NCI-H1092 treated with DMSO at 0.1 percent for 48 hours (cell line): ENCODE measurements at places on chromosomes 12 and 14.
A peak's percentile ranks its signal among the peaks of the same experiment; 100 is the strongest.

DNA sequence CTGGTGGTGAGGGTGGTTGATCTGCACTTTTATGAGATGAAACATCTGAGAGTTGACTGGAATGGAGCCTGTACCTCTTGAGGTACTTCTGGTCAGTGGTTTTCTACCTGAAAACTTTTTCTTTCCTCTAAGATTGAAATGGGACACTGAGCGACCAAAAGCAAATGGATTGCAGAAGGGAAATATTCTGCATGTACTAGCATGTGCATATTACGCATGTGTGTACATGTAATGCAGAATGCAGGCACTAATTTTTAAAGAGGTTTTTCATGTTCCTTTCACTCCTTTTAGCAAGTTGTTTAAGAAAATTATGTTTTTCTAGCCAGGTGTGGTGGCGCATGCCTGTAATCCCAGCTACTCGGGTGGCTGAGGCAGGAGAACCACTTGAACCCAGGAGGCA, 28.7 kb upstream of the EID3 start:
- no peak for DNase-seq

GRCh38 chr14:72644758-72645489, 249.0 kb downstream of the DPF3 start:
- DNase-seq: no peak

- no peak for DNase-seq
Measured at GRCh38 chr12:7058850-7059395, 1.6 kb upstream of the C1S start.

DNA sequence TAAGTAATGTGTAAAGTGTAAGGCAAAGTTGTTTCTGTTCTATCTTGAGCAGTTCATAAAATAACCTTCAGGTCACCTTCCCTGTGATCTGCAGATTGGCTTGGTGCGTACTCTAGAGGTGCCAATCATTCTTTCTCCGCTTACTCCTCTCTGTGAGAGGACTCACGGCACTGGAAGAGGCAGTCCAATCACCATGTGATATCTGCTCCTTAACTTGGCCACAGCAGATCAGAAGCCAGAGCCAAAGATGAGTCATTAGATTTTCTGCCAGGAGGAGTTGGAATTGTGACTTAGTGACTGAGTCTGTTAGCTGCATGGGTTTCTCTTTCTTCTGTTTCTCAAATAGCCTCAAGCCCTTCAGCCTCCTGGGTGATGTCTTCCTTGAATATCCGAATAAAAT, 165.5 kb downstream of the SLC41A2 start:
- no peak for DNase-seq

GRCh38 chr12:53866727-53867126, 71.9 kb upstream of the HOXC13 start:
- DNase-seq: no peak

DNA sequence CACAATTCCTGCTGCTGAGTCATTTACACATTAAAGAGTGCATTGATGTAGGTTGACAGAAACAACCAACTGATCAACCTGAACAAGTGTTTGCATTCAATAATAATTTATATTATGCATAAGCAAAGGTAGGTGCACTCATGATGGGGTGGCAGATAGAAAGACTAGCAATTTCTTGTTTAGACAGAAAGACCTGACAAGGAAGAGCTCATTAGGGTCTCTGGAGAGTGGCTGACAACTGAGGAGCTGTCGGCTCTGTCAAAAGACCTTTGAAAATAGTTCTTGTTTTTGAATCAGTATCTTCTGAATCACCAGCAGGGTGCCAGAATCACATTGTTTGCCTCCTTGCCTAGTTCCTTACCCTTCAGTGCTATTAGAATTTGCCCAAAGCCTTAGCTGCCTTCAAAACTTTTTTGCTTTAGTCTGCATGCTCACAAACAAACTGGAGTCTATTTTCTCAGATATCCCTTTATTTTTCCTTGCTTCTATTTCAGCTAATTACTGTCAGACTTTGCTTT, 234.7 kb downstream of the BTG1 start:
- no peak for DNase-seq

- no peak for DNase-seq
Measured at GRCh38 chr14:40985584-40985983, 621.1 kb upstream of the LRFN5 start.

GRCh38 chr14:64725879-64726584, 21.8 kb downstream of the PLEKHG3 start:
- DNase-seq: no peak

DNA sequence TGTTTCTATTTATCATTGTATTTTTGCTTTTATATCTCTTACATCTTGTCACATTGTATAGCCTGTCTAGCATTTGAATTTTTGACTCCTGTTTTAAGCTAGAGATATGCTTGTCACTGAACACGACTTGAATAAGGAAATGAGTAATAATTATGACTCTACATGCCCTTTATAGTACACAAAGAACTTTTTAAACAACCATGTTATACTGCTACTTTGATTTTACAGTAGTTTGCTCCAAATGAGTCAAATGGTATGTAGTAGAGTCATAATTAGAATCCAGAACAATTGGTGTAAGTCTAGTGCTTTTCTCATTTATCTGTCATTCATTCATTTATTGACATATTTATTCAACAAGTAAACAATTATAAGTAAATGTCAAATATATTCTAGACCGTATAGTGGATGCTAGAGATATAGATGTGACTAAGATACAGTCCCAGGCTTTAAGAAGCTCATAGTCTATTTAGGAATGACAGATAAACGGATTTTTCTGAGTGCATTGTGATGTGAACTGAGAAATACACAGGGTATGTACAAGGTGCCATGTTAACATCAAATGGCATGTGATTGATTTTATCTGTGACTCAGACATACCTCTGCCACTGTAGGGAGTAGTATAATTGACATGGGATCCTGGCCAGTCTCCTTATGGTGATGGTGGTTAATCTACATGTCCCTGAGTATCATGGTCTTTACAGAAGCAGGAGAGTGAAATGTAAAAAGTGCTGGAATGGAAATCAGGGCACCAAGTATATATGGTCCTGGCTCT, 799.7 kb downstream of the DIO2 start:
- DNase-seq: no peak

DNA sequence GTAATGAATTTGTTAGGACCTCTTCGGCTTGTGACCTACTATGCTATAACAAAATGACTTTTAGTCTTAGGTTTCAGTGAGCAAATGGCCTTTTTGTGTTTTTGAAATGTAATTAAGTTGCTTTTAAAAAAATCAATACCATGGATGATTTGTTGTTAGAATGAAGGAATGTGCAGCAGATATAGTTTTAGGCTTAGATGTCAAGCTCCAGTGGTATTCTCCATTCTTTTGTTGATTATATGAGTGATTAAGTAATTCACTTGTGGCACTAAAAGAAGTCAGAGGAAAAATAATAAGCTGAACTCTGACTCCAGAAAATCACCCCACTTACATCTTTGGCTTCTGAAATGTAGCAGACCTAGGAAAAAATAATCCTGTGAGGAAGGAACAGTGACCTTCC, 474.1 kb upstream of the MIS18BP1 start:
- DNase-seq: no peak

GRCh38 chr14:33017016-33017415, 78.3 kb downstream of the NPAS3 start:
- no peak for DNase-seq

GRCh38 chr12:1603269-1603993, 9.1 kb upstream of the FBXL14 start:
- no peak for DNase-seq

DNA sequence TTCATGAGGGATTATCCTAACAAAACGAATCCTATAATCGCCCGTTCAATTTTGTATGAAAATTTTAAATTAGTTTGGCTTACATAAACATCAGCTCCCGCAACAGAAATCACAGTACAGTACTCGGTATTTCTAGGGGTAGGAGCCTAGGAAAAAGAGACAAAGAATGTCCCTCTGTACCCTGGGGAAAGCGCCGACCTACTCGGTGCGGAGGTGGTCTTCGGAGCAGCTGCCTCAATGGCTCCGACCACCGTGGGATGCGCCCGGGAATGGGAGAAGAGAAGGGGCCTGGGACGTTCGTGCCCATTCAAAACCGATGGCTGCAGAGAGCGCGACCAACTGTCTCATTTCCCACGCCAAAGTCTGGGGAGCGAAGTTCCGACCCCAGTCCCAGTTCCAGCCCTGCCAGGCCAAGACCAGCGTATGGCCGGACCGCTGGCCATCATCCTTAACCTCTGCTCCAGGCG, 618 bp downstream of the GNPNAT1 start:
- DNase-seq: no peak

- DNase-seq: no peak
Measured at GRCh38 chr14:90805662-90806540, 10.3 kb downstream of the TTC7B start.

- DNase-seq: peak; percentile 51
Measured at GRCh38 chr12:54759751-54760150, 94.6 kb upstream of the MUCL1 start.

DNA sequence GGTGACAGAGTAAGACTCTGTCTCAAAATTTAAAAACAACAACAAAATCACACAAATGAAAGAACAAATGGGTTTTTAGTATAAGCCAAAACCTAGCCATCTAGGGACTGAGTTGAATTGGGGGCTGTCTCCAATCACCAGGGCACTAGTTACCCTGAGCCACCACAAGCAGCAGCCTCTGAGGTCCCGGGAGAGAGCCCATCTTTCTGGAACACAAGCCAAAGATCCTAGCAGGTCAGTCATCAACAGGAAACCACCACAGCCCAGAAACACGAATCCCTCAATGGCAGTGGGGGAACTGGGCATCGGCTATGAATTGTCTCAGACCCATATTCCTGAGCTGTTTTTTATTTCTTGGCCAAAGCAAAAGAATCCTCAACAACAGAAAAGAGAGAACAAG, 75.3 kb downstream of the KDM2B start:
- no peak for DNase-seq

GRCh38 chr12:63084501-63084900, 66.5 kb downstream of the AVPR1A start:
- DNase-seq: no peak

DNA sequence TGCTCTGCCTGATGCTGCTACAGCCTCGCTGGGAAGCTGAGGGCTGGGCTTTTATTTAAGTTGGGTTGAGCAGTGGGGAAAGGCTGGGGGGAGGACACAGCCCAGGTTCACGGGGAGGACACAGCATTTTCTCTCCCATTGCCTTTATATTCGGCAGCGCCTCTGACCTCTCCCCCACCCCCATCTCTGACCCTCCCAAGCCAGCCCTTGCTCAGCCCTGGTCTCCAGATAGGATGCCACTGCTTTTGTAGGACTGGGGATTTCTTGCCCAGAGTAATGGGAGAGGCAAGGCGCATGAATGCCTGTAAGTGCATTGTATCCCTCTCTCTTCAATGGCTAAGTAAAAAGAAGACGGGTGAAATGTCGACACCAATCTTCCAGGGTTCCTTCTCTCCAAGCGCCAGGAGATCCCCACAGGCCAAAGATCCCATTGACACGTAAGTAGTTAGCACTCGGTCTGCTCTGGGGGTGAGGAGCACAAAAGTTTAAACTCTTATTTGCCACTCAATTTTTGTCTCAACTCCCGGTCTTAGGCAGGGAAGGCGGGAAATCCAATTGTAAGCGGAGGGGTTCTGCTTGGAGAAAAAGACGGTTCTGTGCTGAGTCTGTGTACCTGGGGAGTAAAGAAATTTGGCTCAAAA, 4.6 kb downstream of the HOXC4 start:
- DNase-seq: no peak

DNA sequence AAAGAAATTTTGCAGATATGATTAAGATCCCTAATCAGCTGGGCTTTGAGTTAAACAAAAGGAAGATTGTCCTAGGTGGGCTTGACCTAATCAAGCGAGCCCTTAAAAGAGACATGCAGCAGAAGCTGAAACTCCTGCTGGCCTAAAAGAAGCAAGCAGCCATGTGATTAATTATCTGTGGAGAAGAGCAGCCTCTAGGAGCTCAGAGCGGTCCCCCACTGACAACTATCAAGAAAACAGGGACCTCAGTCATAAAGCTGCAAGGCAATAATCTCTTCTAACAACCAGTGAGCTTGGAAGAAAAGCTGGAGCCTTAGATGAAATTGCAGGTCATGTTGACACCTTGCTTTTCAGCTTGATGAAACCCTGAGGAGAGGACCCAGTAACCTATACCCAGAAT, 288.9 kb upstream of the CLEC14A start:
- no peak for DNase-seq

DNA sequence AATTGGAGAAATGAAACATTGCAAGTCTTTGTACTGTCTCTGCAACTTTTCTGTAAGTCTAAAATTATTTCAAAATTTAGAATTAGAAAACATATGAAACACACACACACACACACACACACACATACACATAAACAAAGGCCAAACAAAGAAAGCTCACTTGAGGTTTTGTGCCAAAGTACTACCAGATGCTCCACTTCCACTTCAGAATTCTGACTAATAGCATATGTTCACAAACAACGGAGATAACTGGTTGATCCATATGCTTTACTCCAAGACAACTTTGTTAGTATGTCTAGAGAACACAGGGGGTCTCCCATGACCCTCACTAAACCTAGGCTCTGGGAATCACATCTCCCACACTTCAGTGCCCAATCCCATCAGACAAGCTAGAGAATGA, 133.8 kb upstream of the CLEC14A start:
- no peak for DNase-seq

DNA sequence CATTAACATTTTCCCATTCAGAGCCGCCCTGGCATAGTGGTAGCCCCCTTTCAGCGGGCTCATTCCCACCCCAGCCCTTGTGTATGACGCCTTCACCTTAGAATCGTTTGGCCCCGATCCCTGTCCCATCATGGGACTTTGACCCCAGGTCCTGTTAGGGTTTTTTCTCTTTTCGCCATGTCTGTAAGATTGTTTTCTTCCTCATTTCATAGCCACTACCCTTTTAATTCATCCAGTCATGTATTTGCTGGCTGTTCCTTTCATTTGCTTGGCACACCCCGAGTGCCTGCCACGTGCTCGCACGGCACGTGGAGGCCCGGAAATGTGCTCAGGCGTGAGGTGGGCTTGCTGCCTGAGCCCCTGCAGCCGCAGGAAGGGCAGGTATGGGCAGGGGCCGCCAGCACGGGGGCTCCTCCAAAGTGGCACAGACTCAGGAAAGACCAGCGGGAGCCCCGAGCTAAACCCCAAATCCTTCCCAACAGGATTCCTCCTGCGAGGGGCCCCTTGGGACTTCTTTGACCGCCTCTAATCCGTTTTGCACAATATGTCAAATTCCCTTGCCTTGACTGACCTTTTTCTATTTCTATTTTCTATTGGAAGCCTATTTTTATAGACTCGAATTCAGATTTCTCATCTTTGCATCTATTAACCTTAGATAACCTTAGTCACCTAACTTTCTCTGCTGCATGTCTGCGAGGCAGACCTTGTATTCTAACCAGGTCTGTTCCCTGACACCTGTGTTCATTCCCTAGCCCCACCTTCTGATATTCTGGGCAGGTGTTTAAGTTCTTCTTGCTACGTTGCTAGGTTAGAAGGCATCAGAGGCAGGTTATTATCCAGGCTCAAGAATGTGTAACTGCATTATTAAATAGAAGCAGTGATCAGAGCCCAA, 114.8 kb downstream of the EML1 start:
- DNase-seq: no peak

- DNase-seq: no peak
Measured at GRCh38 chr14:57302883-57303282, 34.1 kb downstream of the AP5M1 start.

GRCh38 chr14:51310505-51310944, 70.5 kb downstream of the TMX1 start:
- no peak for DNase-seq

- no peak for DNase-seq
Measured at GRCh38 chr12:104785886-104786285, 172.2 kb downstream of the SLC41A2 start.
